ENCODE measurements at places on chromosomes 12 and 14.

GRCh38 chr12:122811777-122812176, 23.5 kb upstream of the HIP1R start:
- no peak for DNase-seq

DNA sequence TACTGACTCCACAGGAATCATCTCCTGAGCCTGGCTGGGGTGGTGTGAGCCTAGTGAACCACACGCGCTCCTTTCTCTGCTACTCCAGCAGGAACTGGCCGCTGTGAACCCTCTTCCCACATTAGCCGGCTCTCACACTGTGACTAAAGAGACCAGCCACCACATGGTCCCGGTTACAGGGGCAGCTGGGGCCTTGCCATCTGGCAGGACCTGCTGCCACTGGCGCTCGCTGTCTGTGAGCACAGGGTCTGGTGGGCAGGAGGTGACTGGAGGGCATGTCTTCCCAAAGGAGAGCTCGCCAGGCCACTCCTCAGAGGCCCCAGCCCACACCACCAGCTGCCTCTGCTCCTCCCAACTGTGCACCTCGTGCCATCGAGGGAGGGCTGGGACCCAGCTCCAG, 99.3 kb downstream of the SINHCAF start:
- no peak for DNase-seq

DNA sequence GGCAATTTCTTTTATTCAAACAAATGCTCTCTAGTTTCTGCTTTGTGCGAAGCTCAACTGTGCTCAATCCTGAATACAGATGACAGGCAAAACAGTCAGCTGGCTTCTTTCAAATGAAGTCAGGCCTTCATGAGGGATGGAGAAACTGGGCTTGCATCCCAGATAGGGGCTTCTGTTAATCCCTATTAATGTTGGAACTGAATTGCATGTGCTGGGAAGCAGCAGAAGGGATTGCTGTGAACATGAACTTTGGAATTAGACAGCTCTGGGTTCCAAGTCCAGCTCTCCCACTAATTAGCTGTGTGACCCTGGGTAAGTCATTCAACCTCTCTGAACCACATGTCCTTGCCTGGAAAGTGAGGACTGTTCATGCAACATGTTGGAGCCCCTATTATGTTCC, 21.1 kb upstream of the CORO1C start:
- DNase-seq = no peak

DNA sequence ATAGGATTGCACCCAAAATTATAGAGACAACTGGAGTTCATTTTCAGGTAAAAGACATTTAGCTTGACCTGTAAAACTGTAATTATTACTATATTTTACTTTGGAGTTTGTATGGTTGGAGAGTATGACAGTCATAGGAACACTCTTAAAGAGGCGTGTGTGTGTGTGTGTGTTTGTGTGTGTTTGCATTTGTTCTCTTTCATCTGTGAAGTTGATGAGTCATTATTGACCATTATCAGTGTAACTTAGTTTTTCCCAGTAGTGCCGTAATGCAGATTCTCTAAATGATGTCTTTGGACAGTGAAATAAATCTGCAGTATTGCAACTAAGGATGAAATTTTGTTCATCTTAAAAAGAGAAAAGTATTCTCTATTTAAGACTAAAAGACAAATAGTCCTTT, 13.0 kb downstream of the WASHC4 start:
- DNase-seq = no peak

GRCh38 chr12:31835276-31835882, 106.6 kb upstream of the AMN1 start:
- no peak for DNase-seq

- DNase-seq = no peak
Observed at GRCh38 chr14:66507181-66507721, 696 bp upstream of the GPHN start.

- DNase-seq = no peak
Observed at GRCh38 chr14:49614196-49614595, 6.2 kb downstream of the RPL36AL start.

- DNase-seq = no peak
Observed at GRCh38 chr12:127761880-127762279, 505.1 kb upstream of the TMEM132C start.

Measured in central memory CD4-positive, alpha-beta T cell (primary cell).